ENCODE measurements at places on chromosomes 12 and 14.
A peak's percentile ranks its signal among the peaks of the same experiment; 100 is the strongest.

- no peak for DNase-seq
These were observed 93.2 kb downstream of the EGLN3 start for GRCh38 chr14:33857650-33858049.

- no peak for DNase-seq
These were observed 192.9 kb upstream of the NUDT4 start for GRCh38 chr12:93184672-93185368.

GRCh38 chr12:95877622-95878021, 18.9 kb downstream of the SNRPF start:
- DNase-seq: no peak

GRCh38 chr14:98886982-98887381, 385.0 kb downstream of the BCL11B start:
- DNase-seq: no peak

GRCh38 chr14:96055753-96056508, 16.8 kb downstream of the C14orf132 start:
- DNase-seq: no peak

- peak; percentile 23 for DNase-seq
These were observed at the start of gene IRAK3 for GRCh38 chr12:66188584-66189485. Gene IRAK3, plus strand, starts transcription at chr12:66189214. Its CDS starts 86 bp downstream, at chr12:66189300.

GRCh38 chr12:92339198-92339821, 193.7 kb upstream of the BTG1 start:
- no peak for DNase-seq

- peak; percentile 38 for DNase-seq
These were observed 5.5 kb upstream of the TC2N start for GRCh38 chr14:91872517-91873470.
